ENCODE measurements at places on chromosomes 1 and 21.
A peak's percentile ranks its signal among the peaks of the same experiment; 100 is the strongest.

DNA sequence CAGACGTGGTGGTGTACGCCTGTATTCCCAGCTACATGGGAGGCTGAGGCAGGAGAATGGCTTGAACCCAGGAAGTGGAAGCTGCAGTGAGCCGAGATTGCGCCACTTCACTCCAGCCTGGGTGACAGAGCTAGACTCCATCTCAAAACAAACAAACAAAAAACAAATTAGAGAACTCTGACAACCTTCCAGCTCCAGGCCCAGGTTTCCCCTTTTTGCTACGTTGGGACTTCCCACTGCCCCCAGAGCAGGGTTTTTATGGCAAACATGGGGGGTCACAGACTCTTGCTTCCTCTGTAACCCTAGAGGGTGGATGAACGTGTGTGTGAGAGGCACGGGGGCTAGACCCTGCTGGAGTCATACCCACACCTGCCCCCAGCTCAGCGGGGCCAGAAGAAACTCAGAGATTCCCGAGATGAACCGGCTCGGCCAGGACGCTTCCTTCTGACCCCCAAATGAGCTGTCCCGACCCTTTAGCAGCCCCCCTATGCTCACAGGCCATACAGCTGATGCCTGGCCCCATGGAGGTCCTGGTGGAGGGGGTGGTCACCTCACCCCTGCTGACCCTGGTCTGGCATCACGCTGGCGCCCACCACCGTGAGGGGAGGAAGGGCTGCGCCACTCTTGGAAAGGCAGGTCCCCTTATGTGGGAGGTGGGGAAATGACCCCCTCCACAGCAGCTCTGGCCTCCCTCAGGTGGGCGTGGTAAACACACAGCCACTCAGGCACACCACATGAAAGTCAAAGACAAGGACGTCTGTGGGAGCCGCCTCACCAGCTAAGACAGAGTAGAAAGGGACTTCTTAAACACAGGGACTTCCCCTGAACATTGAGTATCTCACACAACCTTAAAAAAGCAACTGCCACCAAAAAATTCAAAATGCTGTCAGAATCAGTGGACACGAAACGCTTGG lies 7.1 kb downstream of the GPR157 start:
- peak; percentile 60 for DNase-seq

GRCh38 chr1:118716775-118717174 lies 271.4 kb downstream of the TBX15 start:
- no peak for DNase-seq

GRCh38 chr1:160351629-160352028 lies 8.4 kb downstream of the NCSTN start:
- DNase-seq = no peak

DNA sequence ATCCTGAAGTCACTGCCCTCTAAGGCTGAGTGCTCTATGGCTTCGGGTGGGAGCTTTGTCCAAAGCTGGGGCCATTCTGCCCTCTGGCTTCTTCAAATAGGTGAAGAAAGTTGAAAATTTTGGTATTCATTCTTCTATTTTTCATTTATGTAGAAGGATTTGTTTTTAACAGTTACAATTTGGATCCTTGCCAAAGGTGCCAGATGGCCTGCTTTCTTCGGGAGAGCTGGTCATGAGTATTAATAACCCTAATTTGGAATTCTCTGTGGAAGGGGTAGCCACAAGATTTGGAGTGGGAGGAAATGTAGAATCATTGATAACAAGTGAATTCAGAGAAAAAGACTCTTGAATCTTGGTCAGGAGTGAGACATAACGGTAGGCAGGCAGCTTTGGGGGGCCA lies 370.4 kb upstream of the ST6GALNAC5 start:
- DNase-seq = no peak

DNA sequence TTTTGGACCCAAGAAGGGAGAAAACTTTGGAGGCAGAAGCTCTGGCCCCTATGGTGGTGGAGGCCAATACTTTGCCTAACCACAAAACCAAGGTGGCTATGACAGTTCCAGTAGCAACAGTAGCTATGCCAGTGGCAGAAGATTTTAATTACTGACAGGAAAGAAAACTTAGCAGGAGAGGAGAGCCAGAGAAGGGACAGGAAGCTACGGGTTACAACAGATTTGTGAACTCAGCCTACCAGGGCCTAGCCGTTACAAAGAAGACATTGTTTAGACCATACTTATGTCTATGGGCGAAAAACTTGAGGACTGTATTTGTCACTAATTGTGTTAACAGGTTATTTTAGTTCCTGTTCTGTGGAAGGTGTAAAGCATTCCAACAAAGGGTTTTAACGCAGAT lies 10.4 kb upstream of the ACOT11 start:
- no peak for DNase-seq

GRCh38 chr1:187013582-187014200 lies 184.9 kb downstream of the PLA2G4A start:
- no peak for DNase-seq

GRCh38 chr1:223489439-223489838 lies 96.2 kb downstream of the CCDC185 start:
- DNase-seq = no peak

- DNase-seq = no peak
Observed at GRCh38 chr1:22618056-22618455, 18.4 kb upstream of the C1QA start.

Data from suppressor macrophage treated with lipopolysaccharide for 1 hour (primary cell).